ENCODE measurements at places on chromosomes 12 and 14.

- DNase-seq: no peak
Observed at GRCh38 chr12:82675246-82675645, 11.5 kb upstream of the TMTC2 start.

DNA sequence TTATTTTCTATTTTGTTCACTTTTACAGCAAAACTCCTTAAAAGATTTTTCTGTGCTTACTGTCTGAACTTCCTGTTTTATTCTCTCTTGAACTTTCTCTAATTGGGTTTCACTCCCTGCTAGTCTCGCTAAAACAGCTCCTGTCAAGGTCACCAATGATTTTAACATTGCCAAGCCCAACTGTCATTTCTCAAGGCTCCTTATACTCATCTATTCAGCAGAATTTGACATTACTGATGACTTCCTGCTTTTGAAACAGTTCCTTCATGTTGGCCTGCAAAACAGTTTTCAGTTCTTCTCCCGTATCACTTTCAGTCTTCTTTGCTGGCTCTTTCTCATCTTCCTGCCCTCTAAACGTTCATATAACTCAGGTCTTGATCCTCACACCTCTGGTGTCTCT, 268.5 kb upstream of the USP15 start:
- no peak for DNase-seq

DNA sequence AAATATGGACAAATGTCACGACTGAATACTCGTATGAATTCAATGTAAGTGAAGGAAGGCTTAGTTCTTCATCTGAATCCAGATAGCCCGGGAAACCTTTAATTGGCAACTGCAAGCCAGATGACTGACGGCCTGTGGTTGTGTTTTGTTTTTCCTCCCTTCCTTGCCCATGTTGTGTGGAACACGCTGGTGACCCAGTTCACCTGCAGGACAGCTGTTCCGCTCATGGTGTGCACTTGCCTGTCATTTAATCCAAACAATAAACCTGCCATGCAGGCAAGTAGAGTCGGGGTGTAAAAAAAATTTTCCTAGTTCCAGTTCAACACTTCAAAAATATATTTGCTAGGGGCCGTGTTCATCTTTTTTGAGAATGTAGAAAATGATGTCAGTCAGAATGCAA, 88.0 kb downstream of the TMEM132D start:
- DNase-seq: no peak

DNA sequence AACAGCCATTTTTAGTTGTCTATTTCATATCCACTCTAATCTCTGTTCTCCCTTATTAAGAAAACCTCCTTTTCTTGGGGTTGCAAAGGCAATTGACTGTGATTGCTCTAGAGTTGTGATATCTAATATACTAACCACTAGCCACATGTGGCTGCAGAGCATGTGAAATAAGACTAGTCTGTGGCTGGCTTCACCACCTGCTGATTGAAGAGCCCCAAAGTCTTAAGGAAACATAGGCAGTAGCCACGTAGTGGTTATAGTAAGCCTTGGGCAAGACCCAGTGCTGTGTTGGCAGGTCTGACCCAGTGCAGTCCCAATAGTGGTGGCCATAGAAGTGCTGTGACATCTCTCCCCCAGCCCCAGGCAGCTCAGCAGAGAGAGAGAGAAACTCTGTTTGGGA, 28.4 kb upstream of the ATP2B1 start:
- no peak for DNase-seq

DNA sequence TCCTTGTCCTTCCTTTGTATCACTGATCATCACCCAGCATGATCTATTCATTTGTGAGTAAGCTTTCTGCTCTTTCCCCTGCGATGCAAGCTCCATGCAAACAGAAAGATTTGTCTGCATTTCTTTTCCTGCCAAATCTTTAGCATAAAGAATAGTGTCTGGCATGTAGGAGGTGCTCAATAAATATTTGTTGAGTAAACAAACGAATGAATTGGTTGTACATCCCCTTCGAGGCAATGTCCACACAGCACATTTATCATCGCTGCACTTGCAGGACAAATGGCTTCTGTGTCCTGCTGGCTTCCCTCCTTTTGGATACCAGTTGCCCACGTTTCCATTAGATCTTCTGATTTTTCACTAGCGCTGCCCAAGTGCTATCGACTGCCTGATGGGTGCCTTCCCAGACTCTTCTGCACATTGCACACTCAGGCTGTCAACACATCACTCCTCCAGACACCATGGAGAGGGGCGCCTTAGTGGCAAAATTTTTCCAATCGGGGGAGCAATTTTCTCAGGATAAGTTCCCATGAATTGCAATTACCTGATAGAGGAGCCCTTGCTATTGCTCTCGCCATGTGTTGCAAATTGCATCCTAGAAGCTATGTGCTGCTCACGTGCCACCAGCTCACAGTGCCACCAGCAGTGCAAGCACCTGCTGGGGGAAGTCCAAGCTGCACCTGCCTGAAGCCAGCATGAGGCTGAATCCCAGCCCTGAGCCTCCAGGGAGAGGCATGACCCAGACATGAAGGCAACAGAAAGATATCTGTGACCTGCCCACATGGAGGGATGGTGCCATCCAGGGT, 206.6 kb downstream of the KIF26A start:
- DNase-seq: no peak

- no peak for DNase-seq
Observed at GRCh38 chr14:103656756-103657133, 27.7 kb downstream of the KLC1 start.

GRCh38 chr14:106419376-106419965, 893.1 kb downstream of the TMEM121 start:
- DNase-seq: no peak

GRCh38 chr12:123126294-123127181, 24.4 kb downstream of the PITPNM2 start:
- peak; percentile 99 for DNase-seq

DNA sequence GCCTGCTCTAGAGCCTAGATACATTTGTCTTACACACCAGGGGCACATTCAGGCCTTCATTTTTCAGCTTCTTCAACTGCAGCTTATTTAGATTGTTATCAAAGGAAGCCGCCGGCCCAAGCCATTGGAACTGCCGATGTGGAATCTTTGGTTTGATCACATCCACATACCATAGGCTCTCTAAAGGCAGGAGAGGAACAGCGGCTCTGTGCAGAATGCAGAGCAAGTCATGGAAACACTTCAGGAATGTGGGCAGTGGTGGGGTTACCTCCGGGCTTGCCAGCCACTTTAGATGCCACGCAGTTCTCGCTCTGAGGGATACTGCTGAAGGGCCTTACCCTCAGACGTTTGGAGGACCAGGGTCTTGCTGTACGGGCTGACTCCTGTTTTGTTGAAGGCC, 53.4 kb upstream of the PYGL start:
- peak; percentile 58 for DNase-seq

DNA sequence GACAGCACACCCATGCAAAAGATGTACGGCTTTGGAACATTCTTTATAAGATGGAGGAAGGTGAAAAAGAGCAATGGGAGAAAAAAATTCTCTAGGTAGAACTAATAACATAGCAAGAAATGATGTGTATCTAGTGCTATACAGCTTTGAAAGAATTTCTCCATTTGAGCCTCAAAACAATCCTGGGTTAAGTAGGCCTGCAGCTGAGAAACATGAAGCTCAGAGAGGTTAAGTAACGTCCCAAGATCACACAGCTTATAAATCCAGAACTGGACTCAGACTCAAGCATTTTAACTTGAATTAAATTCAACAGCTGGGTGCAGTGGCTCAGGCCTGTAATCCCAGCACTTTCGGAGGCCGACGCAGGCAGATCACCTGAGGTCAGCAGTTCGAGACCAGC, 32.9 kb downstream of the TTC7B start:
- DNase-seq: no peak

DNA sequence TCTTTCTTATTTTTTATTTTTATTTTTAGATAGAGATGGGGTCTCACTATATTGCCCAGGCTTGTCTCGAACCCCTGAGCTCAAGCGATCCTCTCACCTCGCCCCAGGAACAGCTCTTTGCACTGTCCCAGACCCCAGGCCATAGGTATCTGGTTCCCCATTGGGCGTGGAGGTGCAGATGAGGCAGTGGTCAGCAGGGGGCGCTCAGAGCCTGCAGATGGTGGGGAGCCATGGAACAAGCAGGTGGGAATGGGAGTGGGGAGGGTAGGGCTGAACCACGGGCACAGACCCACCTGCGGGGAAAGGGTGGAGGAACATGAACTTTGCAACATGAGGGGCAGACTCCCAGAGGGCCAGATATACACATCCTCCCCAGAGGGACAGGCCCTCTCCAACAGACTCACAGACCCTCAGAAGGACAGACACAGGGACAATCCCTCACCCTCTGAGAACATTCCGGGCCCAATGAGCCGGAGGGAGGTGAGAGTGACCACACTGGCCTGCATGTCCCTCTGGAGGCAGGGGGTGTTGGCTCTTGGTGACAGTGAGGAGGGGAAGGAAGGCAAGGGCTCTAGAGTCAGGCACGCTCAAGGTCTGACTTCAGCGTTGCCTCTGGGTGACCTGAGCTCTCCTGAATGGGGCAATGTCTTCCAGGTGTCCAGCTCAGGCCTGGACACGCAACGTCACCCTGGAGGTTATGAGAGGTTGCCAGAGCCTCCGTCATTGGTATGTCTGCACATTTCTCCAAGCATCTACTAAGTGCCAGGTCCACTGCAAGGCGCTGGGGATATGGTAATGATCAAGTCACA, 34.9 kb downstream of the KRT80 start:
- DNase-seq: peak; percentile 58

DNA sequence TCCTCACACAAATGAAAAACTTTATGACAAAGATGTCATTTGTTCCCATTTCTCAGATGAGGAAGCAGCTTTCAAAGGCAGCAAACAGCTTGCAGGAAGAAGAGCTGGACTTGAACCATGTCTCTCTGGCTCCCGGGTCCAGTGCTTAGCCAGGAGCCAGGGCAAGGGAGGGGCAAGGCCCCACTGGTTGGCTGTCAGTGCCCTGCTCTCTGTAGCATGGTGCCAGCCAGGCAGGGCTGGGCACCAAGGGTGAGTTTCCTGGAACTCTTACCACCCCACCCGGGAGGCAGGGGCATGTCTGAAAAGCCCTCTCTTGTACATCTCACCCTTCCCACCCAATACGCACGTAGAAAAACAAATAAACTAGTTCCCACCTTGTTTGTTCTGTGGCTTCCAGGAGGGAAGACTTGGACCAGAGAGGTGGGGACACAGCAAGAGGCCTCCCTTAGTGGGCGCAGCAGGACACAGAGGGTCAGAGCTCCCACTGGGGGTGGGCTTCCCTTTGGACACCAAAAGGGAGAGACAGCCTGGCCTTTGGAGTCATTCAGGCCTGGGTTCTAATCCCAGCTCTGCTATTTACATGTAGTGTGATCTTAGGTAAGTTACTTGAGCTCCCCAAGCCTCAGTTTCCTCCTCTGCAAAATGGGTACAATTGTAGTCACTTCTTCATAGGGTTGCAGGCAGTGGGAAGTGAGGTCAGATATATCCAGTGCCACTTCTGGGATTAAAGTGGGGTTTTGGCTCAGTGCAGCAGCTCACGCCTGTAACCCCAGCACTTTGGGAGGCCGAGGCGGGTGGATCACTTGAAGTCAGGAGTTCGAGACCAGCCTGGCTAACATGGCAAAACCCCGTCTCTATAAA, 17.2 kb downstream of the TRPV4 start:
- no peak for DNase-seq

- no peak for DNase-seq
Observed at GRCh38 chr12:67046062-67046461, 223.1 kb upstream of the CAND1 start.

DNA sequence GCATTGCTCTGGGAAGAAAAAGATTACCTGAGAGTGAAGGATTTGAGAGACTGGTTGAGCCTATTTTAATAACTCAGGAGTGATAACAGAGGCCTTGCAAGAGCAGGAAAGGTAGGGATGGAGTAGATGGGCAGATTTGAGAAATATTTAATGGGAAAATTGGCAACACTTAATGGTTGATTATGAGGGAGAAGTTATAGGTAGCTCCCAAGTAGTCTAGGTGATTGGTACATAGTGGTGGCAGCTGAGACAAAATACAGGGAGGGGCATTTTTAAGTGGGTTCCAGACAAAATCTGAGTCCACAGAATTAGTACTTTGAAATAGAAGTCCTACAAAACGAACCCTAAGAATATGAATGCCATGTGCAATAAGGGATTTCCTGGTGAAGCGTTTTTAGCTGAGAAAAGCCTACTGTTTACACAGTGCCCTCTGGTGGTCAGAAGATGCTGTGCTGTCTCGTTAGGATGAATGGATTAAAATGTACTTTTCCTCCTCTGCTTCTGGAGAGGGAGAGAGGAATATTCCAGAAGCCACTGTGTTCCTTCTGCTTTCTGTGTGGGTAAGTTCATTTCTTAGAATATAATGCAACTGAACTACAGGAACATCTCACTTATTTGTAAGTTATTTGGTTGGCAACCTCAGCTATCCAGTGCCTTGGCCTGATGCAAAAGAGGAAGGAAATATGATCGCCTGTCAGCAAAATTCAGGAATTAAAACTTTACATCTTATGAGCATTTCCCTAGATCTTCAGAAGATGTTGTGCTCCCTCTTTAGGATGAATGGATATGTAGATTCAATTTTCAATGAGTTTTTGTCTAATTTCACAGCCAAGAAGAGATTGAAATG, 6.5 kb downstream of the ZBTB1 start:
- peak; percentile 51 for DNase-seq

GRCh38 chr12:80593766-80594165, 113.7 kb upstream of the MYF6 start:
- DNase-seq: peak; percentile 98

DNA sequence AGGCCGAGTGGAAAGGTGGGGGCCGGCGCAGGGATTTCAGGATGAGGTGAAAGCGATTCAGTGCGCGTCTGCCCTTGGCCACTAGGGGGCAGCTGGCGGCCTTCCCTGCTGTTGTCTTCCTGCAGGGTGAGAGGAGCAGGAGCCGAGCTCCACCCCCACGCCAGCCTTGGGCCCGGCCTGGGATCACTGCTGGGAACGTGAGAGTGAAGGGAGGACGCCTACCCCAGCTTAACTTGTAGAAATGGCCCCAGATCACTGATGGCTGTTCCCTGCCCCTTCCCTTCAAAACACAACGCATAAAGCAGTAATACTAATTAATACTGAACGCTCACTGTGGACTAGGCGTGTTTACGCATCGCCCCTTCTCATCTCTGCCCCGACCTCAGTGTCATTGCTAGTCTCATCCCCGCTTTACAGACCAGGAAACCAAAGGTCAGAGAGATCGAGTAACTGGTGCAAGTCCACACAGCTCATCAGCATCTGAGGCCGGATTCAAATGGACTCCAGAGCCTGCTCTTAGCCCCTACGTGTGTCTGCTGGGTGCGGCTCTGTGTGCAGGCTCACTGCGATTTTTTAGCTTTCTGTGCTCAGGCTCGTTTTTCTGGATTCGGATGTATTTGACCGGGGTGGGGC, 24.3 kb downstream of the MVK start:
- DNase-seq: peak; percentile 68
